Naive B cell (primary cell): ENCODE measurements at places on chromosomes 12 and 14. TPM values are rescaled to one million over a fixed set of nuclear protein-coding genes. Genes with fewer than 3 reads are reported as not detected.

- DNase-seq, result peak; percentile 23
Measured at GRCh38 chr14:52313903-52314594, at the start of gene PTGER2. PTGER2 (plus strand) TSS chr14:52314312; CDS start chr14:52314549, 237 bp downstream.

DNA sequence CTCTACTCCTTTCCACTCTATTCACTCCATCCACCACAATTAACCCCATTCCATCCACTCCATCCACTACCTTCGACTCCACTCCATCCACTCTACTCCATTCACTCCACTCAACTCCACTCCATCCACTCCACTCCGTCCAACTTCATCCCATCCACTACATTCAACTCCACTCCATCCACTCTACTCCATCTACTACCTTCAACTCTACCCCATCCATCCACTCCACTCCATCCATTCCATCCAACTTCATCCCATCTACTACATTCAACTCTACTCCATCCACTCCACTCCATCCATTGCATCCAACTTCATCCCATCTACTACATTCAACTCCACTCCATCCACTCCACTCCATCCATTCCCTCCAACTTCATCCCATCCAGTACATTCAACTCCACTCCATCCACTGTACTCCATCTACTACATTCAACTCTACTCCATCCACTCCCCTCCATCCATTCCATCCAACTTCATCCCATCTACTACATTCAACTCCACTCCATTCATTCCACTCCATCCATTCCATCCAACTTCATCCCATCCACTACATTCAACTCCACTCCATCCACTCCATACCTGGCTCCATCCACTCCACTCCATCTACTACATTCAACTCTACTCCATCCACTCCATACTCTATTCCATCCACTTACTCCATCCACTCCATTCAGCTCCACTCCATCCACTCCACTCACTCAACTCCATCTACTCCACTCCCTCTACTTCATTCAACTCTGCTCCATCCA, 16.4 kb downstream of the HNF1A start:
- DNase-seq, result no peak

- DNase-seq, result no peak
Measured at GRCh38 chr12:127548123-127548553, 718.8 kb upstream of the TMEM132C start.

- no peak for DNase-seq
Measured at GRCh38 chr12:57902478-57902969, 38.8 kb upstream of the ATP23 start.

GRCh38 chr14:95208598-95208997, 51.3 kb upstream of the DICER1 start:
- DNase-seq, result no peak

- no peak for DNase-seq
Measured at GRCh38 chr12:72267974-72268373, 4.2 kb upstream of the TRHDE start.

GUCY2C gene
- 0.20 TPM for polyA plus RNA-seq

PKP2 gene
- polyA plus RNA-seq, result not detected

DNA sequence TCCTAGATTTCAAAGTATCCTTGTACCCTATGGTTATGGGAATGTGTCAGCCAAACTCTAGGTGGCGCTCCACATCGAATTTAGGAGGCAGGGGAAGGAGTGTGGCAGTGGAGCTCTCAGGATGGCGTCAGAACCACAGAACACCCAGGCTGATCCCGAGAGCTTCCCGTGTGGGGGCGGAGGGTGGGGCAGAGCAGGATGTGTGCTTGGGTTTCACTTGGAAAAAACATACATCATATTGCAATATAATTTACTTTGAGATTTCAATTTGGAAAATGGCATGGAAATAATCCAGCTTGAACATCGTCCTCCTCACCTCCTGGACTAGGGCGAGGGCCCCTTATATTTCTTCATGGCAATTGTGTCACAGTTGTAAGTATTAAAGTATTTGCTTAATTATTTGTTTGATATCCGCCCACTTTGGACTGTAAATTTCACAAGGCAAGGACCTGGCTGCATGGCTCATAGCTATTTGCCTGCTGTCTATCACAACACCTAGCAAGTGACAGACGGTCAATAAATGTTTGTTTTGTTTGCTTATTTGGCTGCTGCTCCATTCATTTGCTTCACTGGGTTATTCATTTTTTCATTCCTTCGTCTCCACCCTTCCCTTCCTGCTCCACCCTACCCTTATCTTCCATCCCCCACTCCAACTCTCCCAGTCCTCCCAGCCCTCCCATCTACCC, 221.5 kb upstream of the HMGA2 start:
- DNase-seq, result no peak

- no peak for DNase-seq
Measured at GRCh38 chr12:78118036-78118435, 287.3 kb downstream of the NAV3 start.

DNA sequence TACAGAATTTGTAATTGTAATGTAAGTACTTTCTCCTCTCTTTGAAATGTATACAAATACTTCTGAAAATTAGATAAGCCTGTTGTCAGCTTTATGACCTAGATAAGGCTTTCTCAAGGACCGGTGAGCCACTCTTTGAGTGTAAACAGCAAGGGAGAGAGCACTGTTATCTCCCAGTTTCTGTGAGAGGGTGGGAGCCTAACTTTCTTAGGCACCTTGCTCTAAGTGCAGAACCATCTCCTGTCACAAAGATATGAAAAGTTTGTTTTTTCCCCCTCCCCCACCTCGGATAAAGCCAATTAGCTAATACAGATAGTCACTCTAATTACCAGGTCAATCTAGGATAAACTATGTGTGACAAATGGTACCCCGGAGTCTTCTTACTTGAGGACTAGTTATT, 35.8 kb downstream of the CAPS2 start:
- no peak for DNase-seq

DNA sequence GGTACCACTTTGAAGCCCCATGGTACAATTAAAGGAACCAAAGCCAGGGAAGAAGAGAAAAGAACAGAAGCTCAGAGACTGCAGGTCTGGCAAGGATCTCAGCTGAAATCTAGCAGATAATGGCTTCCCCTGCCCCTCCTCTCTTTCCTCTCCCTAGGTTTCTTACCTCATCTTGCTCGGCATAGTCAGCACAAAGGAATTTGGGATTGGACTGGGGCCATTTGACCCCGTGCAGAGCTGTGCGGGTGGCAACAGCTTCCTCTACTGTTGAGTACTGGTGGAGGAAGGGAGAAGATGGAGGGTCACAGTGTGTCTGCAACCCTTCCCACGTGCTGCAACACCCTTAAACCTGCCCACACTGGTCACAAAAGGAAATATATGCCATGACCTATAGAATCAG, 4.7 kb upstream of the CDH24 start:
- no peak for DNase-seq

PLA2G1B gene
- polyA plus RNA-seq, result not detected

DNA sequence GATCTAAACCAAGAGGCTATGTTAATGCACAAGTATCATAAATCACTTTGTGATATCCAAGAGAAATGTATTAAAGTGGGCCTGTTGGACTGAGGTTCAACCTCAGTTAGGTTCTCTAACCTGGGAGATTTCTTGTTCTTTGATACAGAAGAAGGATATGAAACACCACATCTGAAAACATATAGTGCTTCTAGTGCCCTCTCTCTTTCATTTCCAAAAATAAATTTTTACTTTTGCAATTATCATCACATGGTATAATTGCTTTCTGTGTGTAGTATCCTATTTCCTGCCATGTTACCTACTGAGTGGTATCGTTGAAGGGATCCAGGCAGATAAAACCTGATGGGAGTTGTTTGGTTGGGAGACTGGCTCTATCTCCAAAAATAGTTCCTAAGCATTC, 264.9 kb downstream of the CCER1 start:
- no peak for DNase-seq

DNA sequence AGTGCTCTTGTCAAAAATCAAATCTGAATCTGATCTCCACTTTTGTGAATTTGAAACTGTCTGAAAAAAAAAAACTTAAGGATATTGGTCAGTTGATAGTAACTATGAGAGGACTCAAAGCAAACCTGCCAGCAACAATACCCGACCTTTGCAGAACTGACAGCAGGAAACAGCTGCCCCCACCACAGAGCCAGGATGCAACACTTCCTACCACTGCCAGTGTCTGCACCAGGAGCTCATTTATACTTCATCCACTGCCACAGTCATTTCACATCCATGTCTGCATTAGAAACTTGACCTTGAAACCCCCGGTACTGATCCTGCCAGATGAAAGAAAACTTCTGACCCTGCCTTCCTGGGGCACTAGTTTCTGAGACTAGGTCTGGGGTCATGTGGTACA, 27.4 kb upstream of the RXYLT1 start:
- DNase-seq, result no peak

P2RX7 gene
- polyA plus RNA-seq, result 1.1 TPM

DNA sequence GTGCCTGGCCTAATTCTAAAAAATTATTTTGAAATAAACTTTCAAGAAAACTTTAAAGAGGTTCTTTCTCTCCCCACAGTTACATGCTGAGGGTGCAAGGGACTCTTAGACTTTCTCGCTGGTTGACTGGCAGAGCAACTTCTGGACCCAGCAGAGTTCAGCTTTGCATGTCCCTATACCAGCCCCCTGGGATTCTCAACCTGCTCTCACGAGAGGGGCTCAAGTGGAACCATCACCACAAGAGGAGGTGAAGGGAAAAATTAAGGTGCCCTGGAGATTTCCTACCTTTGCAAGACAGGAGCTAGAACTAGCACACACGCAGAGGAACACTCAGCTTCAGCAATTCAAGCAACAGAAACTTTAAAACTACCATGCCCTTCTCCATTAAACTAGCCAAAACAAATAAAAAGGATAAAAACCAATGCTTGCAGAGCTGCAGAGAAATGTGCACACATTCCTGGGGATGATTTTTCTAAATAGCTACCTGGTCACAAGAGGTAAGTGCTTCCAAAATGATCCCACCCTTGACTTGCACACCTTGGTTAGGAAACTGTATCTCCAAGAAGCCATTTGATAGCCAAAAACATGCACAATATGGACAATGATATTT, 2.5 kb downstream of the HVCN1 start:
- DNase-seq, result no peak

DNA sequence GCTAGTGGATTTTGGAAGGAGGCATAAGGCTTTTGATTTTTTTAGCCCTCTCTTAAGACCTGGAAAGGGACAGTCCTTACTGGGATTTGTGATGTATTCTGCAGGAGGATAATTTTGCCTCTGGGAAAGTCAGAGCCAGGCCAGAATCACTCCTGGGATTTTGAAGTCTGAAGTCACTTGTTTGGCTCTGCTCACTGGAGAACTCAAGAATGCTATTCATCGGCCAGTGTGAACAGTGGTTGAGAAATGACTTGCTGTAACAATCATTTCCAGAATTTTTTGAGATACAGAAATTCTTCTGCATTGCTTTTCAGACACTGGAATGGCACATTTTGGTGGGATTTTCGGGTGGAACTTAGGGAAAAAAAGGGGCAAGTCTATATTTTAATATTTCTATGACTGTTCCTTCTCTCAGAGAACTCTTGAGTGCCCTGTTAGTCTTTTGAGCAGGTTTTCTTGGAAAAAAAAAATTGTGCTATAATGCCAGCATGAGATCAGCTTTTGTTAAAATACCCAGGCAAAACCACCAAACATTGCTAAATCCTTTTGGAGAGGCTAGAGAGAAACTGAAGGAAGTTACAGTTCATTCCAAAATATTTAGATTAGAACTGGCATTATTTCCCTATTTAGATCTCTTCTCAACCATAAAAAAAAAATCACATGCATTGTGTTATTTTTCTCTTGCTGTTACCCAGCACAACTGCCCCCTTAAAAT, 26.1 kb upstream of the BHLHE41 start:
- DNase-seq, result no peak

FZD10 gene
- polyA plus RNA-seq, result not detected

GRCh38 chr12:116319233-116319897, 41.9 kb upstream of the MED13L start:
- no peak for DNase-seq

DNA sequence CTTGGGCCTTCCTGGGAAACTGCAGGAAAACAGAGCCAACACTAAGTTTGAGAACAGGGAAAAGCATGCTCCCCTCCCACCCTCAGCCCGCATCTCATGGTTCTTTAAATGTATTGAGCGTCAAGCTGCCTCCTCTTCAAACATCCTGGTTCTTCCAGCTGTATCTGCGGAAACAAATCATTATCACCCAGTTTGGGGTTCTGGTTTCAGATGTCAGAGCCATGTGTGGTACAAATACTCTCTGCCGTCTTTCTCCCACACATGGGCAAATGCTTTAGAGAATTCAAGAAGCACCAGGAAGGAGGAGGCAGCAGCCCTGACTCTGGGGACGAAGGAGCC, 29.1 kb downstream of the JDP2 start:
- no peak for DNase-seq

- DNase-seq, result no peak
Measured at GRCh38 chr12:3004655-3005565, 45.7 kb downstream of the TEAD4 start.

- DNase-seq, result no peak
Measured at GRCh38 chr12:125296701-125297100, 231.5 kb downstream of the AACS start.
